ENCODE measurements at places on chromosomes 16 and 17. TPM values are rescaled to one million over a fixed set of nuclear protein-coding genes. Genes with fewer than 3 reads are reported as not detected.
A peak's percentile ranks its signal among the peaks of the same experiment; 100 is the strongest.

PRR11 gene
- 8.6 TPM for total RNA-seq

GUCY2D gene
- not detected for total RNA-seq

USP6 gene
- total RNA-seq, result not detected

HYDIN gene
- 0.18 TPM for total RNA-seq

PFAS gene
- 26.2 TPM for total RNA-seq

CCDC40 gene
- 0.90 TPM for total RNA-seq

EVI2B gene
- under 0.01 TPM for total RNA-seq

UTS2R gene
- not detected for total RNA-seq

CCL2 gene
- total RNA-seq, result 126 TPM

DNA sequence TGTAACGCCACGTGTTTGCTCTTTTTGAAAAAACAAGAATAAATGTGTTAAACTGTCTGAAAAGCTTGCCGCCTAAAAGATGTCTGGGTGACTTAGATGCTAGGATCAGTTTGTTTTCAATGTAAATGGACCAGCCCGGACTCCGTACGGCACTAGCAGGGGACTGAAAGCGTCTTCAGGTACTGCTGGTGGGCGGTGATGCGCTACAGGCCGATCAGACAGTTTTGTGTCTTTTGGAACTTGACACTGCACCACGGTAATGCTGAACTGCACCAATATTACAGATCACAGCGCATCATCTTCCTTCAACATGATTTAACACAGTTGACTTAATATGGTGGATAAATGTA lies 727 bp upstream of the MBTPS1 start:
- DNase-seq, result peak; percentile 31

DNA sequence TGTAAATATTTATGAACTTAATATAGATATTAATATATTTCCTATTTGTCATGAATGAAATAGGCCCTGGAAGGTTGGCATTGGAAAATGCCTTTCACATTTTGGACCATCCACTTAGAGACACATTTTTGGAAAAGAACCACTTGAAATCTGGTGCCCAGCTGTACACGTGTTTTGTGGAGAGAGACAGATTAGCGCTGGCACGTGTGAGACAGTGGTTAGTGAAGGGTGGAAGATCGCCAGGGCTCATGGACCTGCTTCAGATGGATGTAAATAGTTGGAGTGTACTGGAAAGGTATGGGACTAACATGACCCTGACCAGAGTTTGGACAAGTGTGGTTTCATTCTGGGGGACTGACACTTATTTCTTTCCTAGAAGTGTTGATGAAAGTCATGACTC lies 222.9 kb downstream of the PRKCA start:
- DNase-seq, result no peak

- DNase-seq, result no peak
These were observed 29.4 kb downstream of the NARF start for GRCh38 chr17:82487910-82488309.

DNA sequence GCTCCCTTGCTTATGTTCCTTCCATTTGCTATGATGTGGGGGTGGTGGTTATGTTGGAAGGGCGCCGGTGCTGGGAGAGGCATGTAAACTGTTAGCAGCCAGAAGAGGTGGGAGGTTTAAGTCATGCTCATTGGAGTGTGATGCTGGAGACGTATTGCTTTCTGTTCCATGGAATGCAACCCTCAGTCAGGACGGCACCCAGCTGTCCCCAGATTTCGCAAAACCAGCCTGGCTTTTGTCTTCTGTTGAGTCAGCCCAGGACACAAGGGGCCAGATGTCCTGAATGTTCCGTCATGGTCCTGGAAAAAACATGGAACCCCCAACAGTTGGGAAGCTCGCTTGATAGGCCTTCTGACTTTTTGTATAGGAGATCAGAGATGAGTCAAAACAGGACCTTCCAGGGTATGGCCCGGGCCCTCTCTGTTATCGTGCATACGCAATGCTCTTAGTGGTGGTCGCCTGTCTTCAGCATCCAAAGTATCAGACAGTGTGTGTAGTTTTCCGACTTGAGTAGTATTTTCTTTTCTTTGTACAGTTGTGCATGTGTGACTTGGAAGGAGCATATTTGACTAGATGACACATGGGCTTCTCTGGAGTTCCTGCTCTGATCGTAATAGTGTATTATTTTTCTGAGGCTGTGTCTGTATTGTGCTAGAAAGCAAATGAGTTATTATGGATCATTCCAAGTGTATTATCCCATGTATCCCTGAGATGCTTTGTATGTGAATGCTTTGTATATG lies 201.9 kb downstream of the SNX29 start:
- peak; percentile 83 for DNase-seq

DNA sequence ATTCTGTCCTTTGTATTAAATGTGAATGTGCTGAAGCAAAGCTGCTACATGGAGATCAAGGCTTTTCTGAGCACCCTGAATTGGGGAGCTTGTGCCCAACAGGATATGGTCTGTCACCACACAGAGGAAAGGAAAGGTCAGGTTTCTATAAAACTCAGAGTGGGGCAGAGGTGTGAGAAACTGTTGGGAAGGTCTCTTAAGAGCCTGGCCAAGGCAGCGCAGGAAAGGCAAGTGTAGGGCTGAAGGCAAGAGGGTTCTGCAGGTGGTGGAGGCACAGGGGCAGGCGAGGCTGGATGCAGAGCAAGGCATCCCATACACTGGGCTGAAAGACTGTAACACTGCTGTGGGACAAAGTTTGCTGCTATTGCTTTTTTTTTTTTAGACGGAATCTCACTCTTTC lies 8.1 kb downstream of the COX6A2 start:
- DNase-seq, result no peak

- DNase-seq, result no peak
These were observed 9.0 kb downstream of the TMEM92 start for GRCh38 chr17:50283246-50283645.

DNA sequence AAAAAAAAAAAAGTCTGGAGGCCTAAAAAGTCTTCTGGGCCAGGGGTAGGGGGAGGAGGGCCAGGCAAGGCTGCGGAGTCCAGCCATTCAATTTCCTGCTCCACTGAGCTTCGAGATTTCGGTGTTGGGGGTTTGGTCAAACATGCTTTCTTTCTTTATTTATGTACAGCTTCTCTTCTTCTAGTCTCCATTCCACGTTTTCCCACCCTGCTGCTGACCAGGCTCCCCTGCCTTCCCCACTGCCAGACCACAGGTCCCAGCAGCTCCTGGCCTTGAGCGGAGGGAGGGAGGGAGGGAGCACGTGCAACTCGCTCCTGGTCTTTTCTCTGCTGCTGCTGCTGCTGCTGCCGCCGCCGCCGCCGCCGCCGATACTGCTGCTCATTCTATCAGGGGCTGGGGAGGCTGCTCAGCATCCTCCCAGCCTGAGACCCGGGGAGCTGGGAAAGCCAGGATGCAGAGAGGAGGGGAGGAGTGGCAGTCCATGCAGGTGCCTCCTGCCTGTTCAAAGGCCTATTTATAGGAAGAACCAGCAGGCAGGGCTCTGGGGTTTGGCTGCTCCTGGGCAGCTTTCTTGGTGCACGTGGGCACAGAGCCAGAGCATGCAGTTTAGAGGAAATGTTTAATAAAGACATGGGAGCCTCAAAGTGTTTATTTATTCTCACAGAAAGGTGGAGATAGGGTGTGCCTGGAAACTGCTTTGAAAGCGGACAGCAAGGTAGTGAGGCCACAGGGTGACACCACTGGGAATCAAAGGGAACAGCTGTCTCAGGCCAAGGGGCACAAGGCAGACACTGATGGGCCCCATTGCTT lies 23.4 kb upstream of the ZFHX3 start:
- no peak for DNase-seq

DNA sequence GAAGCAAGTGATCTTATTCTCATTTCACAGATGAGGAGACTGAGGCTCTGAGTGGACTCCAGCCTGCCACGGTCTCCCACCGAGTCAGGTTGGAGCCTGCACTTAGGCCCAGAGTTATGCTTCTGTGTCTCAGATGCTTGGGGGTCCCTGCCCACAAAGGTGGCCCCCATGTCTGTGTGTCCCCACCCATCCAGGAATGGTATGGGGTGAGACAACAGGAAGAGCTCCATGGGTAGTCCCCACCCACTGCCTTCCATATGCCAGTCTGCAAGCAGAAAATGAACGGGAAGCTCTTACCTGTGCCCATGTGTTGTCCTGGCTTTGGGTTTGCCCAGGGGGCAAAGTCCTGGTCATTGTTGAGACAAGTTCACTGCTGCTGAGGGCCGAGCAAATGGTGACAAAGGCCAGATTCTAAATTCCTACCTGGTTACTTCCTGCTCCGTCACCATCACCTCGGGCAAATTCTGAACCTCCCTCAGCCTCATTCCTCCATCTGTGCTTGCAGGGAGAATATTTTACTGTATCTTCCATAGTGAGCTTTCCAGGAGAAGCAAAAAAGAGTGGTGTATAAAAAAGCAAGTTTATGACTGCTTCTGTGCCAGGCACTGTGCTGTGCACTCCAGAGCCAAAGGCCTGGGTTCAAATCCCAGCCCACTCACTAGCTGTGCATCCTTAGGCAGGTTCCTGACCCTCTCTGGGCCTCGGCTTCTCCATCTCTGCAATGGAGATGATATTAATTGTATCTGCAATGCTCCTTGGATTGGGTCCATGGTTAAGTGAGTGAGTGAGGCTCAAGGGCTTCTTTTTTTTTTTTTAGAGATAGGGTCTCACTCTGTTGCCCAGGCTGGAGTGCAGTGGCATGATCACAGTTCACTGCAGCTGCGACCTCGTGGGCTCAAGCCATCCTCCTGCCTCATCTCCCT lies 9.3 kb downstream of the IL4R start:
- DNase-seq, result no peak

- DNase-seq, result no peak
These were observed 358.2 kb downstream of the KIF2B start for GRCh38 chr17:54180950-54181349.

DNA sequence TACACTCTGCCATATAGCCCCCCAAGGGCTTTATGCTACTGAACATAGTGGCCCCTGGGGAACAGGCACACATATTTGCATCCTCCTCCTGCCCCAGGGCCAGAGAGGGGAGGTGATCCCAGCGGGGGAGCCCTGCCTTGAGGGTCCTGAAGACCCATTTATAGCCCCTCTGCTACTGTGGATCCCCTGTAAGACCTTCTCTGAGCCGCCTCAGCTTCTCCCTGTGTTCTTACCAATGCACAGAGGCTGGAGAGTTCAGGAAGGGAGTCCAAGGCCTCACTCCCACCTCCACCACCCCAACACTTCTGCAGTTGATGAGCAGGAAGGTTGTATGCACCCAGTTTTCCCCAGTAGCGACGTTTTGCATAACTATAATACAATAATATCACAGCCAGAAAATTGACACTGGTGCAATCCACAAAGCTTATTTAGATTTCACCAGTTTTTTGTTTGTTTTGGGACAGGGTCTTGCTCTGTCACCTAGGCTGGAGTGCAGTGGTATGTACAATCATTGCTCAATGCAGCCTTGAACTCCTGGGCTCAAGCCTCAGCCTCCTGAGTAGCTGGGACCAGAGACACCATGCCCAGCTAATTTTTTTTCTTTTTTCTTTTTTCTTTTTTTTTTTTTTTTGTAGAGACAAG lies 1.3 kb upstream of the FAM83G start:
- no peak for DNase-seq

DNA sequence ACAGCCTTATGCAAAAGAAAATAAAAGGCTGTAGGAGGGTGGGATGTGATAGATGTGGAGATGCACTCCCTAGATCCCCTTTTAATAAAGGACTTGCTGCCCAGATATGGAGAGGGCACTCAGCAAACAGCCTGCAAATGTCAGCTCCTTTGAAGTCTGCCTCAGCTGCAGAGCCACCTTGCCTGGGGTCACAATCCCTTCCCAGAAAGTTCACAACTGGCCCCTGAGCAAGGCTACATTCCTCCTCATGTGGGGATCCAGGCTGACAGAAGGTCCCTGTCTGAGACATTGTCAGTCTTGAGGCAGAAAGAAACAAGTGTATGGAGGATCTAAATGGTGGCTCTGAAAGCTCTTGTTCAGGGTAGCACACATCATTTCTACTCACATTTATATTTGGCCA lies 36.1 kb downstream of the SLFN11 start:
- DNase-seq, result no peak

GRCh38 chr17:3695723-3696411 lies at the start of gene P2RX5:
Gene P2RX5 (minus strand): TSS chr17:3696155. CDS start chr17:3696005, 150 bp downstream.
- no peak for DNase-seq

DNA sequence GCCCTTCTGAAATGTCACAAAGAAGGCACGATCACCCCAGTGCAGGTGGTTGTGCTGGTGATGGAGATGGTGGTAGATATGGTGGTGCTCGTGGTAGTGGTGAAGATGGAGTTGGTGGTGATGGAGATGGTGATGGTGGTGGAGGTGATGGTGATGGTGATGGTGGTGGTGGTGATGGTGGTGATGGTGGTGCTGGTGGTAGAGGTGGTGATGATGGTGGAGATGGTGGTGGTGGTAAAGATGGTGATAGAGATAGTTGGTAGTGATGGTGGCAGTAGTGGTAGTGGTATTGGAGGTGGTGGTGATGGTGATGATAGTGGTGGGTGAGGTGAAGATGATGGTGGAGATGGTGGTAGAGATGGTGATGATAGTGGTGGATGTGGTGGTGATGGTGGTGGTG lies 88.1 kb upstream of the SALL1 start:
- no peak for DNase-seq

DNA sequence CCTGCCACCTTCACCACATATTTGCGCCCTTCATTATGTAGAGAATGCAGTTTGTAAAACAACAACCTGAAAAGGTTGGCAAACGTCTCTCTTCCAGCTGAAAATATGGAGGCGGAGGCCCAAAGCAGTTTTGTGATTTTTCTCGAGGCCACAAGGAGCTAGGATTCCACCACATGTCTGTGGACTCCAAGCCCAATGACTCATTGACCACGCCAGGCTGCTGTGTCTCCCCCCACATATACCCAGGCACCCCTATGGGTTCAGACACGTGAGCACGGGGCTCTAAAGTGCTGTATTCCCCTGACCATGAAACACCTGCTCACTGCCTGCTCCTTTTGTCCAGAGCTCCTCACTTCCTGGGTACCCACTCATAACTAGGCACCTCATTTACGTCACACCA lies 121.4 kb upstream of the CDH5 start:
- DNase-seq, result peak; percentile 19

DNA sequence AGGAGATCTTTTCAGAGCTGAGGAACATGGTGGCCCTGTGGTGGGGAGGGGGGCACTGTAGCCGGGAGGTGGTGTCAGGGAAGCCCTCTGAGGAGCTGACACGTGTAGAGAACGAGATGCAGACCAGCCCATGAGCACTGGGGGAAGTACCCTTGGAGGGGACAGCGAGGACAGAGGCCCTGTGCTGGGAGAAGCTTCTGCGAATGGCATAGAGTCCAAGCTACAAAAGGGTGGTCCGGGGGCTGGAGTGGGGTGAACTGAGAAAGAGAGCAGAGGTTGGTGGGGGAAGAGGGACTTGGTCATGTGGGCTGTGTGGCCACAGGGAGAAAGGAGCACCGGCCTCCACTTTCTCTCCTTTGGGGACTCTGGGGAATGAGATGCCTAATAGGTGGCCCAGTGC lies 270.8 kb downstream of the CBLN1 start:
- no peak for DNase-seq
